ENCODE measurements at places on chromosomes 3 and 15.
A peak's percentile ranks its signal among the peaks of the same experiment; 100 is the strongest.

DNA sequence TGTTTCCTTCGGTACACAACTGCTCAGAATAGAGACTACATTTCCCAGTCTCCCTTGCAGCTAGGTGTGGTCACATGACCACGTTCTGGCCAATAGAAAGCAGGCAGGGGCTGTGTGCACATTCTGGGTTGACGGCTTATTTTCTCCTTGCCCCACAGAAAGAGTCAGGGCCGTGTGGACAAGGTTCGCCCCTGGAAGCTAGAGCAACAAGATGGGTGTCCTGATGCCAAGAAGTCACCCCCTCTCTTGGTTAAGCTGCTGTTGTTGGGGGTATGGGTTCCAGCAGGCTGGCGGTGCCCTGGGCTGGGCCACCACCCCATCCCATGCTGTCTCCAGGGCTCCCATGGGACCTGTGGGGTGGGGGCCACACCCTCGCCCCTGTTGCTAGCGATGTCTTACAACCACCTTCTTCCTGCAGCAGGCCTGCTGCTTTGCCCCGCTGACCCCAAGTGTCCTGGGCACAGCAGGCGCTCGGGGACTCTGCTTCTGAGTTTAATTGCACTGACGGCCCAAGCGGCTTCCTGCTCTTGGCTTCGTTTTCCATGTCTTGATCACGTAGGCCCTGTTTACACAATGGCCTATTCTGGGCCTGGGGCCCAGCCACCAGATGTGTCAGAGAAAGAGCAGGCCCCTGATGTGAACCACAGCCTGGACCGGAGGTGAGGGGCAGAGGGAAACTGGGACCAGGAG is 24.9 kb downstream of the ABTB1 start:
- DNase-seq: peak; percentile 86

GRCh38 chr3:148243609-148244008 is 454.1 kb upstream of the AGTR1 start:
- DNase-seq: no peak

DNA sequence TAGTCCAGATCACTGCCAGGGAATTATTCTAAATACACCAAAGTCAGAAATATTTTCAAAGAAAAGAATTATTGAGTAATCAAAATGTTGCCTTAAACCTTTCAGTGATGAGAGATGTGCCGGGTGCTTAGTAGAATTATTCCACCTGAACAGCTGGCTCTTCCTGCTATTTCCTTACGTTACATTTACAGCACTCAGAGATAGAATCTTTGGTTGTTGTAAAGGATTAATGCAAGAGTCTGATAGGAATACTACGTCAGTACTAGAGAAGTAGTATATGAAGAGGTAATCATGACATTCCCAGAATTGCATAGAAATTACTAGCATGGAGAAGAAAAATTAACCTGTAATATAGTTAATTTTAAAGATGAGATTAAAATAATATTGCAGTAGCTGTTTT is 50.9 kb upstream of the ZDHHC23 start:
- no peak for DNase-seq

- DNase-seq: no peak
These were observed 808.7 kb upstream of the NECTIN3 start for GRCh38 chr3:110262896-110263295.

DNA sequence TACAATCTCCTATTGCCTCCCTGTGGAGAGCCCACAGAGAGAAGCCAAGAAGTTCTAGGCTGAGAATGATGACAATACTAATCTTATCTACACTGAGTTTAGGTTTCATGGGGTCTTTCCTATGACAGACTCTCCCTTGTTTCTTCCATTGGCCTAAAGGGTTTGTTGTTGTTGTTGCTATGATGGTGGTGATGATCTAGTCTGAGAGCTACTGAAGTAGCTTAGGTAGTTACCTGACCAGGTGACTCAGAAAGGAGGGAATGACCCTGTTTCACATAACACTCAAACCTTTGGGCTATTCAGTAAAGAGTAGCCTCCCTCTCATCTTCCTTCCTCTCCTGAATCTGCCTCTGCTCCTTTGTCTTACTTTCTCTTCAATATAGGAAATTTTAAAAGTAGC is 170.2 kb downstream of the GMNC start:
- DNase-seq: no peak

DNA sequence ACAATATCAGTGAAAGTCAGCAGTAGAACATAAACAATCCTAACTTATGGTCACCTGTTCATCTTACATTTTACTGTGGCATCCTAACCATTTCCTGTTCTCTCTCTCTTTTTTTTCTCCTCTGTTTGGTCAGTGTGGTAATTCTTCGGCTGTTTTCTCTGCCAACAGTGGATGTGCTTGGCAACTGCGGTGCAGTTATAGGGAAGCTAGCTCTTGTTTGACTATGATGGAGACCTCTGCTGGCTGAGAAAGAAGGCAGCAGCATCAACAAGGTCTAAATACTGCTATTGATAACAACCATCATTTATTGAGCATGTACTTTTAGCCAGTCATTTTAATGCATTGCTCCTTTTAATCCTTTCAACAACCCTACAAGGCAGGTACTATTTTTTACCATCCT is 723 bp upstream of the DRD3 start:
- peak; percentile 12 for DNase-seq

DNA sequence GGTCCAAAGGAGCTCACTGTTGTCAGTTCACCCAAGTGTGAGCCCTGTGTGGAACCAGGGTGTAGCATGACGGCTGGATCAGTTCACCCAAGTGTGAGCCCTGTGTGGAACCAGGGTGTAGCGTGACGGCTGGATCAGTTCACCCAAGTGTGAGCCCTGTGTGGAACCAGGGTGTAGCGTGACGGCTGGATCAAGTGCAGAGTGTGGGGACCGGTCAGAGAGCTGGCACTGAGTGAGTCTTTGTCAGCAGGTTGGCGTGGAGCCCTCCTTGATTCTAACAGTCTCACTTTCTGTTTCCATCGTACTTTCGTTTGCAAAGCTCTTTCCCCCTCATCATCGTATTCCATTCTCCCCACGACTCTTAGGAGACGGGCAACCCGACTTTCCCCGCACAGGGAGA is 57.9 kb upstream of the DLG1 start:
- no peak for DNase-seq

DNA sequence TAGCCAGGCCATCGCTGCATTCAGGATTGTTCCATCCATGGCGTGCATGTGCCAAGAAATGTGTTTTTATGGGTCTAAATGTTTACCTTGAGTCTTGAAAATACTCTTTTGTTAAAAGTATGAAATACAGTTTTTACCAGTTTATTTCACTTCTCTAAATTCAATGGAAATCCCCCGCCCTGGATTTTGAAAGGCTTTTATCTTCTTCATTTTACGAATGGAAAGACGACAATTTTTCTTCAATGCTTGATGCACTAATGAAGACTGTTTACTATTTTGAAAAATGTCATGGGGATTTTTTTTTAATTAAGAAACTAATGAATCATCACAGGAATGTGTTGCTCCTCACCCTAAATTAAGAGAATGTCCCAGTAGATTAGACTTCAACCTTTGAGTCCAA is 83.5 kb downstream of the FAM81A start:
- no peak for DNase-seq

DNA sequence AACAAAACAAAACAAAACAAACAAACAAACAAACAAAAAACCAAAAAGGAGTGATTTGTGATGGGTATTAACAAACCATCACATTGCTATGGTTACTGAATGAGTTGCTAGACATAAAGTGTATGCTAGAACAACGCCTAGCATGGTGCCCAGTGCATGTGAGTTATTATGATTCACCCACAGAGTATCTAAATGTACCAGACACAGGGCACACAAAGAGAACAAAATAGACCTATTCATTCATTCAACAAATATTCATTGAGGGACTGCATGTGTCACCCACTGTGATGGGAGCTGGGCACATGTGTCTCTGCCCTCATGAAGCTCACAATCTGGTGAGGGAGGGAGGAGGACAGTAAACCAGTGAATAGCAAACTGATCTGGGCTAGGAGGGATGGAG is 11.6 kb upstream of the ACAN start:
- DNase-seq: no peak

GRCh38 chr3:184739594-184740505 is 28.0 kb upstream of the MAGEF1 start:
- no peak for DNase-seq

DNA sequence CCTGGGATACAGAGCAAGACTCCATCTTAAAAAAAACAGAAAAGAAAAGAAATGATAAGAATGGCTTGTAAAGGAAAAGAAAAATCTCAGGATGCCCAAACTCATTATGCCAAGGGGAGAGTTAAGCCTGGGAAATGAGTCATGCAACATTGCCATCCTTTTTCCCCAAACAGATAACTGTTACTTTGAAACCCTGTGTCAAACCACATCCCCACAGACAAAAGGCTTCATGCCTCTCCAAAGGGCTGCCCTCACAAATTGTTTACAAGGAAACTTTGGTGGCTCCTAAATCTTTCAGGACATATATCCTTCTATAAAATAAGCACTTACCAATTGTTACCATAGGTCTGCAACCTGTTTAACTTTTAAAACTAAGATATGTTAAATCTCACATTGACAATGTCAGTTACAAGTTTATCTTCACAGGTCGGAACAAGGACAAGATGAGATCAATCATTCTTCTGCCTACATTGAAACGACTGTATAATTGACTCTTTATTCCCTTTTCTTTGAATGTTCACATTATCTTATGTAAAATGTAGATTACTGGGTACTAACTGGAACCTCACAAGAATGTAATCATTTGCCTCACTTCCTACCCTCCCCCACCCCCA is 18.6 kb upstream of the SENP7 start:
- DNase-seq: no peak

DNA sequence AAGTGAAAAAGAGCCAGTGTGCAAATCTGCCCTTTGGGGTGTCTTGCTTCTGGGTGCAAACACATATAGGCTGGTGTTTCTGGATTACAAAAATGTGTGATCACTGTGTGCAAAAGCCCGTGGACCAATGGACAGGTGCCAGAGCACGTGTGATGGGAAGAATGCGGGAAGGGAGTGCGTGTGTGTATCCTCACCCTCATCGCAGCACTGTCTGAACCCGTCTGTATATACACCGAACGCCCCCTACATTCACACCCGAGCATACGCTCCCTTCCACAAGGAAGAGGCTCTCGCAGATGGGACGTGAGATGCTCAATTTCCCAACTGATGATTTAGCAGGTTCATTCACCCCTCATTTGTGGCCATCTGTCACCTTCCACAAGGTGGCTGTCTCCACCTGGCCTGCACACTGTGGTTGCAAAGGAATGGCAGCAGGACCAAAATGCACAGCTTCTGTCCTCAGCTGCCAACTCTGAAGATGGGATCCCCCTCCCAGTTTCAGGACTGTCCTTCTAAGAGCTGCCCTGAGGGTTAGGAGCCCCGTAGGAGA is 19.4 kb upstream of the SLC6A1 start:
- DNase-seq: no peak

DNA sequence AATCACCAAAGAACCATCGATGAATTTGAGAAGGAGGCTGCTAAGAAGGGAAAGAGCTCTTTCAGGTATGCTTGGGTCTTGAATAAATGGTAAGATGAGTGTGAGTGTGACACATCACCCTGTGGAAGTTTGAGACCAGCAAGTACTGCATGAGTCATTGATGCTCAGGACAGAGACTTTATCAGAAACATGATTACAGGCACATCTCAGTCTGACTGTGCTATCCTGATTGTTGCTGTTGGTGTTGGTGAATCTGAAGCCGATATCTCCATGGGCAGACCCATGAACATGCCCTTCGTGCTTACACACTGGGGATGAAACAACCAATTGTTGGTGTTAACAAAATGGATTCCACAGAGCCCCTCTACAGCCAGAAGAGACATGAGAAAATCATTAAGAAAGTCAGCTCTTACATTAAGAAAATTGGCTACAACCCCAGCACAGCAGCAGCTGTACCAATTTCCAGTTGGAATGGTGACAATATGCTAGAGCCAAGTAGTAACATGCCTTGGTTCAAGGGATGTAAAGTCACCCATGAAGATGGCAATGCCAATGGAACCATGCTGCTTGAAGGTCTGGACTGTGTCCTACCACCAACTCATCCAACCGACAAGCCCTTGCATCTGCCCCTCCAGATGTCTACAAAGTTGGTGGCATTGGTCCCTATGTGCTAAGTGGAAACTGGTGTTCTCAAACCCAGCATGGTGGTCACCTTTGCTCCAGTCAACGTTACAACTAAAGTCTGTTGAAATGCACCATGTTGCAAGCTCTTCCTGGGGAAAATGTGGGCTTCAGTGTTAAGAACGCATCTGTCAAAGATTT is 20.5 kb downstream of the TM4SF4 start:
- no peak for DNase-seq

DNA sequence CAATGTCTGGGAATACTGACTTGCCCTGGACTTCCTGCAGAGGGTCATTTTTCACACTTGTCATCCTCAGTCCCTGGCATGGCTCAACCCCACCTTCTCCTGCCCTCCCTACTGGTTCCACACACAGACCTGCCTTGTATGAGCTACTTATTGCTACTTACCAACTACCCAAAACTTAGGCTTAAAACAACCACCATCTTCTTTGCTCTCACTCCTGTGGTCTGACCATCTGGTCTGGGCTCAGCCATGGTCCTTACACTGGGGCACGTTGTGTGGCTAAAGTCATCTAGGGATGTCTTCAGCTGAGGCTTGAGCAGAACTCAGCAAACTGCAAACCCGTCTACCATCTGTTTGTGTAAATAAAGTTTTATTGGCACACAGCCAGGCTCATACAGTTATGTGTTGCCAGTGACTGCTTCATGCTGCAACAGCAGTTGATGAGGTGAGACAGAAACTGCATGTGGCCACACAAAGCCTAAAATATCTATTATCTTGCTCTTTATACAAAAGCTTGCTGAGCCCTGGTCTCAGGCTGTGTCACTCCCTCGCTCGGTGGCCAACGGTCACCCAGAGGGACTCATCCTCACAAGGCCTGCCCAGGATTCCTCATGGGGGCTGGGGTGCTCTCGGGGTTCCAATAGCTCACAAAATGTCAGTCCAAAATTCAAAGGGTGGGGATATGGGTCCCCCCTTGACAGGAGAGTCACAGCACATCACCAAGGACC is 43.5 kb downstream of the KLF15 start:
- no peak for DNase-seq

GRCh38 chr3:72164635-72164978 is 379.7 kb upstream of the PROK2 start:
- no peak for DNase-seq

GRCh38 chr3:35932995-35933394 is 293.7 kb downstream of the ARPP21 start:
- DNase-seq: peak; percentile 45

DNA sequence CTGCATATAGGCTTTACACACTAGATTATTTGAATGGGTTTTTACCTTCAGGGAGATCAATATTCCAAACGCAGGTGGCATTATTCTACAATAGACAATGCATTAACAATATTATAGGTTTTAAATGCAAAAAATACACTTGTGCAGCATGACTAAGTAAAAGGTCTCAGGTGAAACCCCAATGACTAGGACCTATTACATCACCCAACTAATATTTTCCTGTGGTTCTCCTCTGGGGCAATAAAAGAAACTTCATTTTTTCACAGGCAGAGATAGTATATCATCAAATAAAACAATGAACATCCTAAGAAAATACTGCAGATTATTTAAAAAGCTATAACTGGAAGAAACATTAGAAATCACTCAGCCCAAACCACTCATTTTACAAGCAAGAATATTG is 375.3 kb downstream of the ROBO1 start:
- DNase-seq: no peak
